ENCODE measurements at places on chromosomes 11 and 22. TPM values are rescaled to one million over a fixed set of nuclear protein-coding genes. Genes with fewer than 3 reads are reported as not detected.

The NDUFS8 gene
- 109 TPM for total RNA-seq

GRCh38 chr22:25368271-25368670 lies 148.8 kb downstream of the CRYBB2 start:
- no peak for DNase-seq

- DNase-seq, result no peak
Observed at GRCh38 chr11:105045676-105046296, 651 bp upstream of the CARD16 start.

DNA sequence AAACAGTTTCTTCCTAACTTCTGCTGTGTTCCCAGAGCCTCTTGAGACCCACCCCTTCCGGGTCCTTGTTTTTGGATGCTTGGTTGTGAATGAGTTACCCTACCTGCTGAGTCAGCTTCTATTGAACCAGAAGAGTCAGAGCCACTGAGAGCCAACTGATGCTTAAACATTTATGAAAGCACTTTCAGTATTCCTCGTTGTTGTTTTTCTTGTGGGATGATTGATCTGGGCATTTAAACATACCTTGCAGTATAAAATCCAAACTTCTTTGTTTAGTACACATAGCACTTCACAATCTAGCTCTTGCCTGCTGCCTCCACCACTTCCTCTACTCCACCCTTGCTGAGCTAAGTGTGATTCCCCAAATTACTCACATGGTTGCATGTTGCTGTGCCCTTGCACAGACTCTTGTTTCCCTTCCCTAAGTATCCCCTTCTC lies 5.5 kb downstream of the PRSS23 start:
- peak; percentile 66 for DNase-seq

DNA sequence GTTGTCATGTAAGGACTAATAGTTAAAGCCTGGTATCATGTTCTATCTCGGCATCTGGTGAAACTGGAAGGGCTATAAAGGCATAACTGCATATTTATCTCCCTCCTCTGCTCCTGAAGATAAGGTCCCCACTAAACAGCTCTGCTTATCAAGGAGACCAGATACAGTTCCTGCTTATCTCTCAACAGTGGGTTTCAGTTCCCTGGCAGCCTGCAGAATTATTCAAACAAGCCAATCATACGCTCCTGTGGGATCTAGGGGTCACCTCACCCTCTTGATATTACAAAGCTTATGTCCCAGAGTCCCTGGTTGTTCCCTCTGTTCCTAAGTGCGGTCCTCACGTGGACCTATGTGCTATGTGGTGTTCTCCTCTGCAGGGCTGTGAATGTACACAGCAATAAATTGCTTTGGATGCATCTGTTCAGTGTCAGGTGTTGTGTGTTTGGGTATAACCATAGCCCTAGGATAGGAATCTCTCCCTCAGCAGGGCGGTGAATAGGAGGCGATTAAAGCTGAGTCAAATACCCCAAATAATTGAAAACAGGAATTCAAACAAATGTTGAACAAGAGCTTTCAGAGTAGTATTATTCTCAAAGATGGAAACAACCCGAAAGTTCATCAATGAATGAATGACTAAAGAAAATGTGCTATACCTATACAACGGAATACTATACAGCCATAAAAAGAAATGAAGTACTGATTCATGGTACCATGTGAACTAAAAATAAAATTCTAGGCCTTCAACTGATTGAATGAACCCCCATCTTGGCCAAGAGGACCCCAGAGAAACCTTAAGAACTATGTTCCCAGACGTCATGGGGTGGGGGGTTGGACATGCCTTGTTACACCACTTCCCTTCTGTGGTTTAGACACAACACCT lies 3.1 kb upstream of the OOSP4A start:
- DNase-seq, result no peak

DNA sequence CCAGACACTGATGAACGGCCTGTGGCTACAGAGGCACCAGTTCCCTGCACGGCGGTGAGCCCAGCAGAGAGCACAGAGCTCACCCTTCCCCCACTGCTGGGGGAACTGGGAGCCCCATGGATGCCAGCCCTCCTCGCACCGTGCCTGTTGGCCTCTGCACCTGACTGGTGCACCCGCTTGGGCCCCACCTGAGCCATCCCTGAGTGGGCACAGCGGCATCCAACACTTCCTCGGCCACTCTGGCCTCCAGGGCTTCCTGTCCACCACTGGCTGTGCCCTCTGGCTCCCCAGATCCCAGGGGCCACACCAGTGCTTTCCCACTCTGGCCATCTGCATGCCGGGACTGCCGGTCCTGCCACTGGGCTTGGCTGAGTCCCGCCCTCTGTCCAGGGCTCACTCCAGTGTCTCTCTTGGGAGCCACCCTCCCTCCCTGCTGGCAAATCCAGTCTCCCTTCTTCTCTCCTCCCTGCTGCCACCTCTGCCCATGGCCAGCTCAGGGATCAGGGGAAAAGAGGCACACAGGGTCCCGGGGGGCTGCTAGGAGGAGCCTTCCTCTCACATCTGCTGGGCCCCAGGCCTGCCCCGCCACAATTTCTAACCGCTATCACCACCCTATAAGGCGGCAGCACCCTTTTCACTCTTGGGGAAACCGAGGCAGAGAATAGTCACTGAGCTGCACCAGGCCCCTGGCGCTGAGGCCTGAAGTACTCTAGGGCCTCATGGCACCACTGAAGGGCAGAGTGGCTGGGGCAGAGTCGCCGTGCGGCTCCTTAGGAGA lies 33.0 kb downstream of the GNB1L start:
- no peak for DNase-seq

DNA sequence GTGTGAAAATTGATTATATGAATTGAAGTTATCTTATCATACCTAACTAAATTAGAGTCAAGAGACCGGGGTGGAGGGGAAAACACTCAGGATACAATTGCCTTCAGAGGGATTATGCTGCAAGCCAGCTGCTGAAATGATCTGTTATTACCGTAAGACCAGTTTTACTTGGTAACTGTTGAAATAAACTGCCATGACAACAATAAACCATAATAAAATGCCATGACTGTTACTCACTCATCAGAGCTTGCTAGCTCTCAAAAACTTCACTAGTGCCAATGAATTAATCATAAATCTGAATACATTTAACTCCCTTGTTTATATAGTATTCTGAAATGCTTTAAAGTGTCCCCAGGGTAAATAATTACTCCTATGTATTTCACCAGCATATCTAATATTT lies 68.2 kb downstream of the CASP12 start:
- DNase-seq, result no peak

The ARHGAP32 gene
- total RNA-seq, result 6.6 TPM

GRCh38 chr22:45972091-45972888 lies 4.7 kb downstream of the WNT7B start:
- DNase-seq, result no peak

GRCh38 chr22:27775758-27776649 lies 25.6 kb downstream of the MN1 start:
- no peak for DNase-seq

DNA sequence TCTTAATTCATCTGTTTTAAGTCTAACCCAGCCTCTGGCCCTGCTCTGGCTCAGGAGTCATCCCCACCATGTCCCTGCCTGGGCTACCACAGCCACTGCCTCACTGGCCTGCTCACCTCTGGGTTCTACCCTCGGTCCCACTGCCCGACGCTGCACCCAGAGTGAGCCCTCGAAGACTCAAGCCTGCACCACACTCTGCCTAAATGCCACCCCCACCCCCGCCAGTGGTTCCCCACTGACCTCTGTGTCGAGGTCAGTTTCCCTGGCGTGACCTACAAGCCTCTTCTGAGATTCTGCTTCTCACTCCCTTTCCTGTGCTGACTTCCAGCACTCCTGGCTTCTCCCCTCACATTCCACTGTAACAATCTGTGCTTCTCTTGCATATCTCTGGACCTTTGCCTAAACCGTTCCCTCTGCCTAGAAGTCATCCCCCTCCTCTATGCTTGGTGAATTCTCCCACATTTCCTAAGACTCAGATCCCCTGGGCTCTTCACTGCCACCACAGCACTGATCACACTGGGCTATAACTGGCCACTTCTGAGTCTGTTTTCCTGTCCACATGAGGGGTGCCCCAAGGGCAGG lies 12.5 kb upstream of the PDE2A start:
- DNase-seq, result no peak

- no peak for DNase-seq
Observed at GRCh38 chr11:87974797-87975196, 200.4 kb downstream of the RAB38 start.

DNA sequence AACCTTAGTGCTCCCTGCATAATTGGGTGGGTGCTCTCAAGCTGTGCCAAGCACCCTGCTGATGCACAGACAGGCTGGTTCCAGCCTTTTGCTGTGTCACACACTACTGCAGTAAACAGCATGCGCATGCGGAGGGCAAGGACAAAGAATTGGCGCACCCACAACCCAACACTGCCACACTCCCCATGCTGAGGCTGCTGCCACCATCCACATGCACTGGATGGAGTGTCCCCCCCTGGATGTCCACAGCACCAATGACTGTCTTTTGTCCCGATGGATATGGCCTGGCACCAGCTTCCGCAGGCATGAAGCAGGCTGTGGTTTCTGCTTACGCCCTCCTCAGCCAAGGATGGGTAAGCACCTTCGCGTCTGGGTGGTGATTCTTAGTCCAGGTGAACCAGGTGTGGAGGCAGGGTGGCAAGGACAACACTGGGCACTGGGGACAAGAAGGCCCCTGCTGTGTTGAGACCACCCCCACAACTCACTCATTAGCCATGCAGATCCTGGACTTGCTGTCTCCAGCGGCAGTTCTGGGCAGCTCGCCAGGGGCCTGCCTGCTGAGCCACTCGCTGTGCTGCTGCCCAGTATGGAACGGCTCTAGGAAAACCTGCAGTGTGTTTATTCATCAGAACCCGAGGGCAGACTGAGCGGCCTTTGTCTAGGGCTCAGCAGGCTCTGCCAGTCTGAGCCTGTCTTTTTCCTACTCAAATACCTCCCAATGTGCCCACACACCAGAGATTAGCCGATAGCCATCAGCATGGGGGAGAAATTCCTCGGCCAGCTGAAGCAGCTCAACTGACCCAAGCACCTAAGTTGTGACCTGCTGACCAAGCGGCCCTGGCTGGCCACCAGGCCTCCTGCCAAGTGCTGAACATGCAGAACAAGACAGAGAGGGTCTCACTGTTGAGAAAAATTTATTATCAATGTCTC lies 8.2 kb upstream of the NAP1L4 start:
- DNase-seq, result no peak

GRCh38 chr22:25942856-25943411 lies 200.9 kb downstream of the MYO18B start:
- no peak for DNase-seq

DNA sequence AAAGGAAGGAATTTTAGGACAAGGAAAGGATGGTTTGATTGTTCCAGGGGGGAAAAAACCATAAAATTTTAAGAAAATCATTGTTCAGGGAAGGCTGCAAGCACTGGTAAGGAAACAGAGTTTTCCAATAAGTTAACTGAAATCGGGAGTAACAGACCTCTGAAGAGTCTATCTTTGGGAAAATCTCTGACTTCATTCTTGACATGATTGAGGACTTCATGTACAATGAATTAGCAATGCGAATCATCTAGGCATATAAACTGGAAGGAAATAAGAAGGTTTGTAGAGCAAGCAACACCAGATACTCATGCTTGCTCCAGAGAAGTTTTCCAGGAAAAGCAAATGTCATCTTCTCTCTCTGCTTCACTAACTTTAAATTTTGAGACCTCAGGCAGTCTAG lies 18.5 kb downstream of the APLP2 start:
- no peak for DNase-seq

The WBP2NL gene
- 0.43 TPM for total RNA-seq

The MOGAT2 gene
- total RNA-seq, result not detected

The SCGB1C1 gene
- total RNA-seq, result not detected

- no peak for DNase-seq
Observed at GRCh38 chr11:11081288-11081687, 223.4 kb upstream of the ZBED5 start.

GRCh38 chr11:70387564-70387963 lies 10.8 kb upstream of the CTTN start:
- DNase-seq, result no peak

DNA sequence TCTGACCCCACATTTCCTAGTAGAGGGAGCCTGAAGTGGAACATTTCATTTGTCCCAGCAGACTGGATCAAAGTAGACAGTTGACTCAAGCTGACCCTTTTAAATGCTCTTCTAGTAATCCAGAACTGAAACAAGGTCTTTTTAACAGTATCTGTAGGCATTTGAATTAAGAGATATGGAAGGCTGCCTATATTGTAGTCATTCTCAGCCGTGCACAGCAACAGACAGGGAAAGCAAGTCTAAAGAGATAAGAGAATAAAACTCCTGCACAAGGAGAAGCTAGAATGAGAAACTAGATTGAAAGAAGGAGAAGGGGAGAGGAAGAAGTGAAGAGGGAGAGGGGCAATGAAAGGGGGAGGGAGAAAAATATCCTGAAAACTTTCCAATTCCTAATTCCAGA lies 180.6 kb upstream of the MTMR2 start:
- no peak for DNase-seq

DNA sequence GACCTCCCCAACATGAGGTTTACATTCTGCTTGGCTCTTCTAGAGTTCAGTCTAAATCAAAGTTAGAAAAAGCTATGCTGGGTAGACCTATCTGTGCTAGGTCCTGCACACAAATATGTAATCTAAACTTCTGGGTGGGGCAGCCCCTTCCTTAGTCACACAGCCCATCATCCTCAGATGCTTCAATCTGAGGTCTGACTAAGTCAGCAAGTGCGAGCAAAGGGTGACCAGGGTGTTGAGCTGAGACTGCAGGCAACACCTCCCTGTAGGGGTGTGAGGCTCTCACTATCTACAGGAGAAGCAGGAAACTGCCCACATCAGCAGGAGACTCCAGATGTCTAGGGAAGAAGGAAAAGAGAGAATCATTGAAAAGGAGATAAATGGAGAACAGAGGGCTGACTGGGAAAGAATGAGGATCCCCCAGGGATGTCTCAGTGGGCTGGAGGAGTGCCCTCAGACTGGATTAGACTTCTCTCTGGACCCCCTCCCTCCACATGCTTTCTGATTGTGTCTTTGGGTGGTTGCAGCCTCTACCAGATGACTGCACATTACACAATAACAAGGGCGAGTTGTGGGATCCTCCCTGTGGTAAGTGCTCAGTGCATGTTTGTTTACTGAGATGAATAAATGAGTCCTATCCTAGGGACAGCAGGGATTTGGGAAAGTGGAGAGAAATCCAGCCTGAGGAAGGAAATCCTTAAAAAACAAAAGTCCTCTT lies 266.2 kb upstream of the PLET1 start:
- DNase-seq, result peak; percentile 37

DNA sequence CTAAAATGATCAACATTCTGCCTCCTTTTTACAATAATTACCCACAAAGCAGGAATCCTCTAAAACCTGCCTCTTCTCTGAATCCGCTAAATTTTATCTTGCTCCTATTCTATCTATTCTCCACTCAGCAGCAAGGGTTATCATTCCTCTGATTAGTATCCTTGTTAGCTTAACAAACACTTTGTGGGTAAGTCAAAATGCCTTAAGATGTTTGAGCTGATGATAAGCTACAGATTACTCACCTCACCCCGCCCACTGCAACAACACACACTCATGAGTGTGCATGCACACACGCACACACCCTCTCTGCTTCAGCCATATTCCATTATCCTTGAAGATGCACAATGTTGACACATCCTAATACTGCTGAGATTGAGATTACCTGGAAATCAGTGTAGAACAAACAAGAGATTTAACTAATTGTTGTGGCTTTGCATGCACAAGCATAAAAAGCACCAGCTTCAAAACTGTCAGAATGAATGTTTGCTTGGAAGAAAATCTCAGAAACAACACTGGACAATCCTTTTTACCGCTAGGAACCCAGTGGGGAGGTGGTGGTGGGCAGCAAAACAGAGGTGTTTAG lies 130.9 kb downstream of the BBOX1 start:
- DNase-seq, result no peak

GRCh38 chr11:34268906-34269430 lies 88.8 kb downstream of the ABTB2 start:
- DNase-seq, result no peak

- DNase-seq, result peak; percentile 42
Observed at GRCh38 chr22:43273902-43274484, 69.2 kb downstream of the SCUBE1 start.

- no peak for DNase-seq
Observed at GRCh38 chr22:25497181-25497641, 67.3 kb upstream of the GRK3 start.

All from activated CD8-positive, alpha-beta T cell treated with anti-CD3 and anti-CD28 coated beads for 36 hours (primary cell).